ENCODE measurements at places on chromosomes 3 and 15. TPM values are rescaled to one million over a fixed set of nuclear protein-coding genes. Genes with fewer than 3 reads are reported as not detected.

DNA sequence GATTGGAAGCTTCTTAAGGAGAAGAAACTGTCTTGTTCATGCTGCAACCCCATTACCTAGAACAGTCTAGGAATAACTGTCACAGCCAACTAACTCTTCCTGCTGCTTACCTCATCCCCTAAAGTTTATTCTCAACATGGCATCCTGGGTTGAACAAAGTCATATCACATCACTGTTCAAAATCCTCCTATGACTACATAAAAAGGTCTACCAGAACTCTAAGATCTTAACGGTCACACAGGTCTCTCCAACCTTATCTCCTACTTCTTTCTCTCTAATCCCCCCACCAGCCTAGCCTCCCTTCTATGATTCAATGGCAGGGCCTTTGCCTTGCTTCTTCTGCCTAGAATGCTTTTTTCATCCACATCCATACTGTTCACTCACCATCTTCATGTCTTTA lies 69.3 kb downstream of the CLASP2 start:
- H3K4me3 ChIP-seq, result no peak overlapping the region
- DNase-seq, result no peak
- H3K36me3 ChIP-seq, result peaks cover 2% of the 10 kb centered on the region
- no peak overlapping the region for H3K27ac ChIP-seq
- H3K4me1 ChIP-seq, result peaks cover 15% of the 10 kb centered on the region
- H3K27me3 ChIP-seq, result no peaks in the 10 kb centered on the region

The RARRES1 gene
- not detected for total RNA-seq

The EFL1 gene
- total RNA-seq, result 18.6 TPM

The TUSC7 gene
- total RNA-seq, result not detected

- no peaks in the 10 kb centered on the region for H3K36me3 ChIP-seq
- H3K27me3 ChIP-seq, result peaks cover 3% of the 10 kb centered on the region
- H3K4me3 ChIP-seq, result no peak overlapping the region
- no peaks in the 10 kb centered on the region for H3K4me1 ChIP-seq
- DNase-seq, result no peak
These were observed 141.6 kb upstream of the FRMD4B start for GRCh38 chr3:69527498-69527897.

DNA sequence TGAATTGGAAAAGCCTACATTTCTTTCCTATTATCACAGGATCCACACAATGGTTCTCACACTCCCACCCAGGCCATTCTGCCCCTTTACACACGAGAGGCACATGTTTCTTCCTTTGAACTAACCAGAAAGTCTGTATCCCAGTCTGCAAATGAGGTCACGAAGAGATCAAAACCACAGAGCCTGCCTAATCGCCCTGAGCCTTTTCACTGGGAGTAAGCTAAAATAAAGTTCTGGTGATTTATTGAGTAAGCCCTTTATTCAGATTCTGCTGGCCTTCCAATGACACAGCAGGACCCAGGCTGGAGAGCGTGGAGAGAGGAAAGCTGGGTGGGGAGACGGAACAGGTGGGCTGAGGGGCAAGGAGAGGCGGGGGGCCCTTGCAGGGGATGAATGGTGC lies 78.7 kb downstream of the ATP1B3 start:
- H3K4me1 ChIP-seq, result peaks cover 4% of the 10 kb centered on the region
- H3K4me3 ChIP-seq, result no peak overlapping the region
- peaks cover 5% of the 10 kb centered on the region for H3K36me3 ChIP-seq
- no peaks in the 10 kb centered on the region for H3K27me3 ChIP-seq
- no peak overlapping the region for H3K27ac ChIP-seq

The MGA gene
- 28.3 TPM for total RNA-seq

The GMNC gene
- not detected for total RNA-seq

The SYNPR gene
- total RNA-seq, result not detected

- no peak for DNase-seq
- H3K27me3 ChIP-seq, result no peaks in the 10 kb centered on the region
- H3K36me3 ChIP-seq, result no peaks in the 10 kb centered on the region
These were observed 23.5 kb downstream of the MAGEF1 start for GRCh38 chr3:184688251-184688881.

- H3K4me3 ChIP-seq, result no peak overlapping the region
- no peaks in the 10 kb centered on the region for H3K27me3 ChIP-seq
- no peaks in the 10 kb centered on the region for H3K36me3 ChIP-seq
- DNase-seq, result no peak
These were observed 6.1 kb upstream of the ZSCAN2 start for GRCh38 chr15:84594617-84595290.

- H3K4me3 ChIP-seq, result no peak overlapping the region
- no peaks in the 10 kb centered on the region for H3K36me3 ChIP-seq
- no peak for DNase-seq
These were observed 31.1 kb downstream of the MINAR1 start for GRCh38 chr15:79463043-79463780.

DNA sequence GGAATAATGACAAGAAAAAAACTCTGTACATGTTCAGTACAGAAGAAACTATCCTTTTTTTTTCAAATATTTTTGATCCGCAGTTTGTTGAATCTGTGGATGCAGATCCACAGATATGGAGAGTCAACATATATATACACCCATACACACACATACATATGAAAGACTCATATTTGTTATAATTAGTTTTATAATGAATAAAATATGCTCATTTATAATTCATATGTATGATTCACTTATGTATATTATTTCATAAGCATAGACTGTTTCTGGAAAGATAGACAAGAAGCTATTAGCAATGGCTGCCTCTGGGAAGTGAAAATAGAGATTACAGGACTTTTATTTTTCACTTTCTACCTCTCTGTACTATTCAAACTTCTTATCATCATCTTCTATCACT lies 9.8 kb downstream of the DZIP1L start:
- H3K36me3 ChIP-seq, result no peaks in the 10 kb centered on the region
- H3K4me1 ChIP-seq, result no peaks in the 10 kb centered on the region
- peaks cover 2% of the 10 kb centered on the region for H3K27me3 ChIP-seq

- peaks cover 22% of the 10 kb centered on the region for H3K27me3 ChIP-seq
- peak overlapping the region; percentile 77 for H3K4me3 ChIP-seq
- no peaks in the 10 kb centered on the region for H3K36me3 ChIP-seq
- H3K4me1 ChIP-seq, result peaks cover 49% of the 10 kb centered on the region
- H3K27ac ChIP-seq, result no peak overlapping the region
These were observed 2.0 kb downstream of the FAM43A start for GRCh38 chr3:194687638-194688199.

DNA sequence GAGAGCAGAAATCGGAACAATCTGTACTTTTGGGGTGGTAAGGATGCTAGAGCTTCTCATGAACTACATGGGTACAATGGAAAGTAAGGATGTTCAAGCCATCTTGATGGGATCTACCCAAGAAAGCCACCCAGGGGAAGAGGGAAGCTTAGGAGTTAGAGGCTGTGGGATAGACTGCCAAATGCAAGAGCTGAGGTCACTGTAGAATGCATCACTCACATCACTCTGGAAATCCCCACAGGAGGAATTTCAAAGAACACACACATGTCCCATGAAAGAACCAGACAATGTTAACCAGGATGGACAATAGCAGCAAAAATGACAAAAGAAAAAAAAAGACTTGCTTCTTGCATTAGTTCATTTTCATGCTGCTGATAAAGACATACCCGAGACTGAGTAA lies 32.8 kb upstream of the UBE2E2 start:
- no peaks in the 10 kb centered on the region for H3K4me1 ChIP-seq
- no peak overlapping the region for H3K27ac ChIP-seq
- H3K36me3 ChIP-seq, result no peaks in the 10 kb centered on the region
- H3K27me3 ChIP-seq, result peaks cover 20% of the 10 kb centered on the region
- DNase-seq, result no peak

The MITF gene
- total RNA-seq, result not detected

The RLBP1 gene
- total RNA-seq, result not detected

DNA sequence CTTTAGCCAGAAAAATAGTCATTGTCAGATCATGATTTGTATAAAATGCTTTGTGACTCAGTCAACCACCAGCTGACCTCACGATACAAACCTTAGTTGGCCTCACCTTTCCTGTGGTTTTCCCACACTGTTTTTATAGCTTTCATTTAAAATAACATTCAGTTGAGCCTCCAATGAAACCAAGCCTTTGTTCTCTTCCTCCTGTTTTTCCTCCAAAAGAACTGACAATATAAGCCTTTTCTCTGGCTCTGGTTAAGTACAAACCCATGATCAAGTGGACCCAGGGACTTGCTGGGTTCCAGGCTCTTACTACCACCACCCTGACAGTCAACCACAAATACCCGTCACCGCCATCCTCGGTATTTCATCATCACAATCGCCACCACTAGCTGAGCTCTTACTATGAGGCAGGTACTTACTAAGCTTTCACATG lies 81.7 kb downstream of the TAMM41 start:
- no peaks in the 10 kb centered on the region for H3K27me3 ChIP-seq
- no peaks in the 10 kb centered on the region for H3K36me3 ChIP-seq
- peak; percentile 30 for DNase-seq

The DCP1A gene
- 25.0 TPM for total RNA-seq

The TNNC1 gene
- 7.2 TPM for total RNA-seq

The FBXW12 gene
- not detected for total RNA-seq

GRCh38 chr15:62344806-62345539 lies 179.9 kb upstream of the C2CD4B start:
- peak overlapping the region; percentile 50 for H3K4me3 ChIP-seq
- peaks cover 3% of the 10 kb centered on the region for H3K4me1 ChIP-seq
- no peaks in the 10 kb centered on the region for H3K27me3 ChIP-seq
- DNase-seq, result peak; percentile 72
- no peak overlapping the region for H3K27ac ChIP-seq

The RPP25 gene
- 3.5 TPM for total RNA-seq

- no peak overlapping the region for H3K4me3 ChIP-seq
- no peak for DNase-seq
- no peaks in the 10 kb centered on the region for H3K27me3 ChIP-seq
- H3K27ac ChIP-seq, result no peak overlapping the region
- H3K36me3 ChIP-seq, result peaks cover 6% of the 10 kb centered on the region
- H3K4me1 ChIP-seq, result peaks cover 1% of the 10 kb centered on the region
These were observed 16.1 kb upstream of the RARRES1 start for GRCh38 chr3:158748237-158748828.

The SLC12A8 gene
- total RNA-seq, result 1.1 TPM

The ATP13A4 gene
- 2.8 TPM for total RNA-seq

- peaks cover 9% of the 10 kb centered on the region for H3K36me3 ChIP-seq
- H3K4me1 ChIP-seq, result peaks cover 48% of the 10 kb centered on the region
- DNase-seq, result no peak
- H3K4me3 ChIP-seq, result no peak overlapping the region
These were observed 76.0 kb downstream of the ZNF609 start for GRCh38 chr15:64536244-64536836.

- no peak overlapping the region for H3K27ac ChIP-seq
- peaks cover 23% of the 10 kb centered on the region for H3K4me1 ChIP-seq
- peaks cover 8% of the 10 kb centered on the region for H3K36me3 ChIP-seq
- no peaks in the 10 kb centered on the region for H3K27me3 ChIP-seq
These were observed 15.8 kb downstream of the CMTM8 start for GRCh38 chr3:32254268-32254667.

GRCh38 chr15:25727116-25727515 lies 136.0 kb downstream of the ATP10A start:
- H3K27ac ChIP-seq, result no peak overlapping the region
- no peak for DNase-seq

The PCLAF gene
- total RNA-seq, result 118 TPM

The GOLGA8K gene
- not detected for total RNA-seq

All from activated naive CD4-positive, alpha-beta T cell treated with anti-CD3 and anti-CD28 coated beads for 36 hours (primary cell).